Activated CD8-positive, alpha-beta memory T cell treated with anti-CD3 and anti-CD28 coated beads for 24 hours (primary cell): ENCODE measurements at places on chromosomes 2 and 18.

DNA sequence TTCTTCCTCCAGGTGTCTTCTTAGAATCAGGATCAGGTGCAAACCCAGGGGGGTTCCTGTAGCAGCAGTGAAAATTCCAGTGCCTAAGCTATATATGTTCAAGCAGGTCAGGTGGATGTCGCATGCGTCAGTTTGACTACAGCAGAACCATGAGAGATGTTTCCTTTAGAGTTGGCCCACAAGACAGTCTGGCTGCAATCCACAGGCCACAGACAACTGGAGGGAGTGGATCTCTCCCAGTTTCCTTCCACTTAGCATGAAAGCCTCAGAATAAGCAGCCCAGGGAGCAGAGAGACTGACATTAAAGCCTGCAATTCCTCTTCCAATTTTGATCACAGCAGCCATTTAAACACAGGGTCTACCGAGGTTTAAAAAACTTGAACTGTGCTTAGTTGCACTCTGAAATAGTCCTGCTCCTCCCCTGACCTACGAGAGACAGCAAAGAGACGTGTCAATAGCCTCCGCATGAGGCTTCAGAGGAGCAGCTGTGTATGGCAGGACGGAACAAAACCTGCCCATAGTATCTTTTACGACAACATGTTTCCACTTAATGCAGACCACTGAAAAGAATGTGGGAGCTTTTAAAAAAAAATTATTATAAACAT, 988 bp upstream of the KCNE4 start:
- DNase-seq, result no peak

DNA sequence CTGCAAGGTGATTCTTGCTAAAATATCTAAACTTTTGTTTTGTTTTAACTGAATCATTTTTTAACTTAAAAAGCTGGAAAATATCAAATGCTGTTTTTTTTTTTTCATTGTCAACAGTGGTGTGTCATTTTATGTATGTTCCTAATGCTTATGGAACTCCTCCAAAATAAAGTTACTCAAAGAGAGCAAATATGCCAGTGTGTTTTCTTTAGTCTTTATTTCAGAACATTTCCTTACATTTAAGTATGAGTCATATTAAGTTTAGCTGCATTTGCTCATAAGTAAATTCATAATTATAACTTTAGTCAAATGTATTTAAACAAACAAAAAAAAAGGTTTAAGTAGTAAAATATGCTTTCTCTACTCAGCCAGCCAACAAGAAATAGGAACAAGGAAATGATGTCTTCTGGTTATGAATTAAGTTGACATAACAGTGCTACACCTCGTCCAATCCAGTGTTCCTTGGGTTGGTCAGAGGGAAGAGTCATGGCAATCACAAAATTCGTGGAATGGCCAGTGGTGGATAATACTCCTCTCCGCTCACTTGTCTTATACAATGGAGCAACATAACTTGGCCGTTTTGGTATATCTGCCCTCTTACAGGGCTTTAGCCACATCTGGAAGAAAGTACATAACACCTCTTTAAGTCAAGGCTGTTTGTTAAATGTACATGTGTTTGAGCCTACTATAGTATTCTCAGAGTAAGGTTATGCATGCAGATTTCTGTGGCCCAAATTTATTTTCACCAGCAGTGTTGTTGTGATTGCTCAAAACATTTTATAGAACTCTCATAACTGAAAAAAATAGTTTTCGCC, 80.7 kb downstream of the SLC39A10 start:
- no peak for DNase-seq

- no peak for DNase-seq
Measured at GRCh38 chr2:161947836-161948235, 126.2 kb downstream of the DPP4 start.

DNA sequence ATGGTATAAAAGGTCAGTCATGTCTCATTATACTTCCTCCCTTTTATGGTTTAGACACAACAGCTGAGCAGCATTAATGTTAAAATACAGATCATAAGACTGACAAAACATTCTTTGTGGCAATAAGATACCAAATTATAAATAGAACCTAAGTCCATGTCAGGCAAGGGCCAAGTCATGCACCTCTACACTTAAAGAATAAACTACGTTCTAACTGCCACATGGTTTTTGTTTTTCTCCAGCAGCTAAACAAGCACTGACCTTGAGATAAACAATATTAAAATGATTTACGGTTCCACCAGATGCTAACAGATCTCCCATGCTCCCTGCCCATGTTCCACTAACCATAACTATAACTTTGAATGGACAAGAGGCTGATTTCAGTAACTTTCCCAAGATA, 368.6 kb upstream of the TFPI start:
- DNase-seq, result no peak

DNA sequence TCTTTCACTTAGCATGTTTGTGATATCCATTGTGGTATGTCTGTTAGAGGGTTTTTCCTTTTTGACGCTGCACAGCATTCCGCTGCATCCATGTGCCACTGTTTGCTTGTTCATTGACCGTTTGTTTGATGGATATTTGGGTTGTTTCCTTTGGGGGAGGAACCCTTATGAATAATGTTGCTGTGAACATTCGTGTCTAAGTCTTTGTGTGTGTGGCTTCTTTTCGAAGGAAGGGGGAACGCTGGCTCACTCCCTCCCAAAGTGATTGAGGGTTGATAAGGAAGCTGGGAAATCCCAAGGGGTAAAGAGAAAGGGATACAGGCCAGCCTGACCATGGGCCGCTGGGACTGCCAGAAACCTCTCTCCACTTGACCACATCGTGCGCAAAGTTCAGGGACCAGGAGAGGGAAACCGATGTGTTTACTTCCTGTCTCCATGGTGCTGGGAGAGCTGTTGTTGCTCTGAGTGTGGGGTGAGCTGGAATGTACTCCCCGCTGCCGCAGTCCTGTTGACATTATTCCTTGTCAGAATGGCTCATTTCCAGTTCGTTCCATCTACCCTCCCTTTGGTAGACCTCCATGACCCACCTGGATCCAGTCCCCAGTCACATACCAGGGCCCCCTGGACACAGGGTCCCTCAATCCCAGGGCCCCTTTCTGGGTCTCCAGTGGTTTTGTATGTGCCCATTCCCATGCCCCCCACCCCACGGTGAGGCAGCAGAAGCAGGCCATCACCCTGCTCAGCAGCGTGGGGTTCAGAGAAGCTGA, 39.6 kb downstream of the HS1BP3 start:
- no peak for DNase-seq

- DNase-seq, result no peak
Measured at GRCh38 chr2:101763496-101764333, 66.2 kb downstream of the MAP4K4 start.

GRCh38 chr2:162265666-162266459, 22.6 kb upstream of the FAP start:
- DNase-seq, result no peak

GRCh38 chr2:202196727-202197126, 41.7 kb downstream of the SUMO1 start:
- no peak for DNase-seq

DNA sequence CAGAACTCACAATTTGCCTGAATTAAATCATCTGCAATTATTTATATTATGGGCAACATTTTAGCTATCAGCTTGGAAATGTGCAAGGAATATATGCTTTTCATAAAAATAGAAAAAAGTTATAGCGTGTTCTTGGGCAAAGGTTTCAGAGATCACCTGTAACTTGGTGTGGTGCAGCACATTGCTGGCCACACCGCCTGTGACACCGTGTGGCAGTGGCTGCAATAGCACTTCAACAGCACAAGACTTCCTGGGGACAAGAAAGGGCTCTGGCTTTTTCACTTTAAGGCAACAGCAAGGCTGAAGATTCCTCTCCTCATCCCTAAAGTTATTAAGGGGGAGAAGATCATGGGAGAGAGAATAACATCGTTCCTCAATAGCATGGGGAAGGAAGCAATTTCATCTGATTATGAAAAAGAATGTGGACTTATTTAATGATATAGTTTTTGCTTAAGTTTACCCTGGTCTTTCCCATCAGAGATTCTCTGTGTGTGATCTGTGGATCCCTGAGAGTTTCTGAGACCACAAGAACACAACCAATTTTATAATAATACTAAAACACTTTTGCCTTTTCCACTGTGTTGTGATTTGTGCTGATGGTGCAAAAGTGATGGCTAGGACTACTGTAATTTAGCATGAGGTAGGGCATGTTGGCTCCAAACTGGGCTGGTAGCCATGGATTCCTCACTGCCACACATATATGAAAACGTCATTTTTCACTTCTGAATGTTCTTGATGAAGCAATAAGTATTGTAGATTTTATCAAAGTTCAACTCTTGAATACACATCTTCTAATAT, 15.0 kb upstream of the SERPINB3 start:
- no peak for DNase-seq

- DNase-seq, result no peak
Measured at GRCh38 chr2:46748735-46749531, 166.7 kb downstream of the MCFD2 start.

- no peak for DNase-seq
Measured at GRCh38 chr2:127254386-127254981, 34.4 kb upstream of the CYP27C1 start.

GRCh38 chr2:9010866-9011265, 7.4 kb upstream of the MBOAT2 start:
- no peak for DNase-seq

GRCh38 chr2:23753291-23754010, 173.5 kb downstream of the ATAD2B start:
- no peak for DNase-seq

DNA sequence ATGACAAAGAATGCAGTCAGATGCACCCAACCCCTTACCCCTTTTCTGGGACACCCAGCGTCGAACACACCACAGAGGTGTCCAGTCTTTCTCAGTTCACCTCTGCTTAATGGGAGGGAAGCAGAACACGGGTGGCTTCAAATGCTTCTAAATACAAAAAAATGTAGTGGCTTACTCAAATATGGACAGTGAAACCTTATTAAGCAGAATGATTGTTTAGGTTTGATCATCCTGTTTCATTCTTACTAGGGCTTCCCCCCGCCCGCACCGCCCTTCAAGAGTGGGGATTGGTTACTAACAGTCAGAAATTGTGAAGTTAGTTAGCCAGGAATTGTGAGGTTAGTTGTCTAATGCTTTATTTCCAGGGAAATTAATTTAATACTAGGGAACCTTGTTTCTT, 21.6 kb downstream of the ATG16L1 start:
- DNase-seq, result no peak

- no peak for DNase-seq
Measured at GRCh38 chr18:24922491-24922890, 429.5 kb downstream of the ZNF521 start.
